Neural crest cell (in vitro differentiated cells): ENCODE measurements at places on chromosomes 16 and 17. TPM values are rescaled to one million over a fixed set of nuclear protein-coding genes. Genes with fewer than 3 reads are reported as not detected.

GRCh38 chr17:76783146-76783545 lies 45.2 kb downstream of the MFSD11 start:
- DNase-seq, result no peak

- DNase-seq, result no peak
Measured at GRCh38 chr16:80527297-80527696, 13.5 kb upstream of the DYNLRB2 start.

DNA sequence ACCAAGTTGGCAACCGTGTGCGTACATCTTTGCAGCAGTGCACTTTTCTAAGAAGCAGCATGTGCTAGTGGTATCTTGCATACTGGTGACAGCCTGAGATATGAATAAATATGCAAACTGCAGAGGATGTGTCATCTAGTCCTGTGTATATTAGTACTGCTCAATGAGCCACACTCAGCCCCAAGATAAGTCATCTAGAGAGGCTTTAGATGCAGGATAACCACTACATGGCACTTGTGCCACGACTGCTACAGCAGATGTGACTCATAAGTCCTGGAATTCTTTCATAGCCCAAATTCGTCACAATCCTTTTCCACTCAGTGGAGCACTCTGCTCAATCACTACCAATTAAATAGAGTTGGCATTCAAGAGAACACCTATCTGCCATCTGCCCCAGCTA lies 171.5 kb downstream of the AXIN2 start:
- no peak for DNase-seq

DNA sequence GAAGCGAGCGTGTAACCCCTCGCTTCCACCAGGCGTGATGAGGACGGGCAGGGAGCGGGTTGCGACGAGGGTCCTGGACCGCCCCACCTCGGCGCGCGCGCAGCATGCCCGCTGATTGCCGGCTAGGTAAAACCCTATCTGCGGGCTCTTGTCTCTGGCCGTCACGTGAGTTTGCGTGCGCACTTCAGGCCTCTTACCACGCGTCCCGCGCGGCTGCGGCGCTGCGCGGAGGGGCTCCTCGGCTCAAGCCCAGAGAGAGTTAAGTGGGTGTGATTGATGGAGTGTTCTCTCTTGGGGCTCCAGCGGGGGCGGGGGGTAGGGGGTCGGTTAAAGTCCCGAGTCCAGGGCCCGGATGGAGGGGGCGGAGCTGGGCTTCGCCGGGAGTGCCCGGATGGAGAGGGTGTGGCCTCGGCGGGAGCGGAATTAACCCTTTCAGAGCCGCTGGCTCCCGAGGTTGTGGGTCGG lies 7.9 kb downstream of the KDM6B start:
- DNase-seq, result peak; percentile 95

GRCh38 chr17:71986886-71987285 lies 133.9 kb upstream of the SOX9 start:
- DNase-seq, result no peak

DNA sequence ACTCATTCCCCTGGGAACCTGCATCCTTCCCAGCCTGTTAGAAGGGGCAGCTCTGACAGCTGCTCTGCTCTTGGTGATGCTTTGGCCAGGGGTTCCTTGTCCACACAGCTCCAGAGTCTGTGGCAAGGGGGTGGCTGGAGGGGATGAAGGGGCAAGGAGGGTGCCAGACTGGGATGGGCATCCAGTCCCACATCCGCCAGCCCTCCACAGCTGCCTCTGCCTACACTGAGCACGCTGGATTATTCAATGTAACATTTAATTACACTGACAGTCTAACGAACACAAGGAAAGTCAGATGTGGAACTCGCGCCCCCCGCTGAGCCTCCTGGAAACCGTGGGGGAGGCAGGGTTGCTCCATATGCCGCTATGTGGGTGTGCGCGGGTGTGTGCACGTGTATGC lies 101.1 kb downstream of the C16orf78 start:
- DNase-seq, result no peak

DNA sequence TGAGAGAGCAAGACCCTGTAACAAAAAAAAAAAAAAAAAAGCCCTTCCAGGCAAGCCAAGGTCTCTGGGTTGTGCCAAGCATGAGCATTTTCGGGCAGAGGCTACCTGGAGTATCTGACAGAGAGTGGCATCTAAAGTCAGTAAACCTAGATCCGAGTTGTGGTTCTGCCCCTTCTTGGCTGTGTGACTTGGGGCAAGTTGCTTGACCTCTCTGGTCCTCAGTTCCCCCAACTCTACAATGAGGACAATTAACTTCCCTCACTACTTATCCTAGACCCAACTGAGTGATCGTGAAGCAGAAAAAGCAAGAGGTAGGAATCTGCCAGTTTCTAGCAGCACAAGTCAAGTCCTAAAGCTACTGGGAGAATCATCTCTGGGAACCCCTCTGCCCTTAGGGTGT lies 34.4 kb downstream of the TMEM186 start:
- DNase-seq, result no peak

- DNase-seq, result no peak
Measured at GRCh38 chr17:82871056-82871775, 31.4 kb upstream of the ZNF750 start.

GRCh38 chr16:53745086-53745485 lies 41.1 kb downstream of the FTO start:
- no peak for DNase-seq

DNA sequence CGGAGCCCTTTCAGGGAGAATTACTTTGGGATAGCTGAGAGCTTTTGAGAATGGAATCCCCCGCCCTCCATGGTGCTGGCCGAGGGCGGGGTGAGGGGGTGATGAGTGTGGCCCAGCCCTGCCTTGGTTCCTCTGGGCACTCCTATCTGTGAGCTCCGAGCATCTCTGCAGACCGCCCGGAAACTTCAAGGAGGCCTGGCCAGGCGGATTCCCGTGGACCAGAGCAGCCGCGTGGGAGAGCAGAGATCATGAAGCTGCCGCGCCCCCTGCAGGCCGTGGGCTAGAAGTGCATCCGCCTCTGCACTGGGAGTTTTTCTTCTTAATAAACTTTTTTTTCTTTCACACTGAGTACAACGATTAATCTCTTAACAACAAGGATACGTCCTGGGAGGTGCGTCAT lies 392.9 kb upstream of the EEF2KMT start:
- peak; percentile 72 for DNase-seq

GRCh38 chr17:9676820-9677310 lies 31.5 kb downstream of the USP43 start:
- no peak for DNase-seq

GRCh38 chr17:1019451-1019850 lies 22.5 kb downstream of the TIMM22 start:
- no peak for DNase-seq

- DNase-seq, result no peak
Measured at GRCh38 chr16:53511403-53512280, 8.6 kb upstream of the AKTIP start.

GRCh38 chr16:89507214-89507833 lies 879 bp upstream of the SPG7 start:
- DNase-seq, result no peak

DNA sequence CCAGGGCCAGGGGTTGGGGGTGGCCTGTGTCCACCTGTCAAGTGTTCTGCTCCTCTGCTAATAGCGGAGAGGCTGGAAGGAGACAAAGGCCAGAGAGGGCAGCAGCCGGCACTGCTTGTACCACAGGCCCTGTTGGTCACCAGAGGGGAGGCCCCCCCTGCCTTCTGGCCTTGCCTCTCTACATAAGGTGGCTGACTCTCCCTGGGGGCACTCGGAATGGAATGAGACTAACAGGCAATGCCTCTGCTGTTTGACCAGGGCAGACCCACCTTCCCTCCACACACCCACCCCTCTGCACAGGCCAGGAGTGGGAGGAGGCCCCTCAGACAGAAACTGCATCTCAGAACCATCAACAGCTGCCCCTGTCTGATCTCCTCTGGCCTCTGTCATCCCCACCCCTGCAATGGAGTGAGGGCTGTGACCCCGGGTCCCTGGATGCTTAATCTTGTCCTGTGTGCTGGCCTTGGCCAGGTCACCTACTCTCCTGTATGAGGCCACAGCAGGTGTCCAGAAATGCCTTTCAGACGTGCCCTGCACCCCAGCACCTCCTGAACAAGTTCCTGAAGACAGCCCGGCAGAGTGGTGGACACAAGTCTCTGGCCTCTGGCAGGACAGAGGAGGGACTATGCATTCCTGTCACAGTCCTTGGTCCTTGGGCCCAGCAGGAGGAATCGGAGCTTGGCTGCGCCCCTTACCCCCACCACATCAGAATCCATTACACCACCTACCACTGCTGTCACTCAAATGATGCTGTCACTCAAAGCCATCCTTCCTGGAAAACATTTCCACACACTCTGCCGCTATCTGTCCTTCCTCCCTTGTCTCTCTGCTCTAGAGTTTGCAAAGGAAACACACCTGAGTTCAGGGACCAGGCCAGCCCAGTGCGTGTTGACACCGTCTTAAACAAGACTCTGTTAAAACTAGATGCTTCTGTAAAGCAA lies 107.5 kb upstream of the ZNF750 start:
- DNase-seq, result no peak

DNA sequence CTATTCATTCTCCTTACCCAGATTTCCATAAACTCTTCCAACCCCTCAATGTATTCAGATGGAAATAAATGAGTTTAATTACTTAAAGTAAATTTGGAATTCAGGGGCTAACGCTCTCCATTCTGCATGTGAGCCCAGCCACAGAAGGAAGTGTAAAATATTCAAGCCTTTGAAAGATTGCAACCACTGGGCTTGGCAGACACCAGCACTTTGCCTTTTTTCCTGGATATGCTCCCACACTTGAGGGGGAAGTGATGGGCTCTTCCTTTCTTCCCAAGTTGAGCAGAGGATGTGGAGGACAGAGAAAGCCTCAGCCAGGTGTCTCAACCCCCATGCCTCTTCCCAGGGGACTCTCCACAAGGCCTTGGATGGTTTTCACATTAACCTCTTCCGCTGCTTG lies 825.1 kb upstream of the EEF2KMT start:
- DNase-seq, result no peak

DNA sequence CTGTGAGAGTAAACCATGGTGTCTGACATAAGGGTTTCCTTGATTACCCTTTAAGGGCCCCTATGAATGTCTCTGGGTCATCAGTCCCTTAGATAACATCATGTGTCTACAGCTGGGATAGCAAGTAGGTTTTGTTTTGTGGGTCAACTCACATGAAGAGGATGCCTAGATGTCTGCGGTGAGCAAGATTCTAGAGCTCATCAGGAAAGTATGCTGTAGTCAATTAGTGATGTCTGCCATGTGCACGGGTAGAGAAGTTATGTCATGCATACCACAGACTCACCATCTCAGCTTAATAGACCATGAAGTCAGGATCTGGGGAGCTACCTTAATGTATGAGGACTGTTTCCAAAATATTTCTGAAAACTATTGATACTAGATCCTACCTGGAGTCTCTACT lies 57.5 kb downstream of the CDH13 start:
- no peak for DNase-seq

GRCh38 chr17:16924696-16925440 lies 47.0 kb downstream of the TNFRSF13B start:
- no peak for DNase-seq

- DNase-seq, result no peak
Measured at GRCh38 chr16:49773534-49774475, 82.1 kb downstream of the ZNF423 start.

DNA sequence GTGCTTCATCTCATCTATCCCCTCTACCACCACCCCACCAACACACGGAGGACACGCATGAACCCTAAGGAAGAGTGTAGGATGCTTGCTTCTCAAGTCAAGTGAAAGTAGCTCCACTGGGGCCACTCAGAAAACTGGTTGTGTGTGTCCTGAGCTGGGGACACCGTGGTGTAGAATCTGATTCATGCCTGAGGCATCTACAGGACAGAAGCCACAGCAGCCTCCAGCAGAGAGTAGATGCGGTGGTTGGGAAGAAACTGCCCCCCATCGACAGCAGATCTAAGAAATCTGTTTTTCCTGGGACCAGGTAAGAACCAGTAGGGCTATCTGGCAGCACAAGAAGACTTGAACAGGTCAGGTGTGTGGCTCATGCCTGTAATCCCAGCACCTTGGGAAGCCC lies 51.9 kb upstream of the HLF start:
- no peak for DNase-seq

- no peak for DNase-seq
Measured at GRCh38 chr16:4049031-4049430, 67.2 kb downstream of the ADCY9 start.

GRCh38 chr16:14301169-14302030 lies 230.3 kb downstream of the MRTFB start:
- no peak for DNase-seq

DNA sequence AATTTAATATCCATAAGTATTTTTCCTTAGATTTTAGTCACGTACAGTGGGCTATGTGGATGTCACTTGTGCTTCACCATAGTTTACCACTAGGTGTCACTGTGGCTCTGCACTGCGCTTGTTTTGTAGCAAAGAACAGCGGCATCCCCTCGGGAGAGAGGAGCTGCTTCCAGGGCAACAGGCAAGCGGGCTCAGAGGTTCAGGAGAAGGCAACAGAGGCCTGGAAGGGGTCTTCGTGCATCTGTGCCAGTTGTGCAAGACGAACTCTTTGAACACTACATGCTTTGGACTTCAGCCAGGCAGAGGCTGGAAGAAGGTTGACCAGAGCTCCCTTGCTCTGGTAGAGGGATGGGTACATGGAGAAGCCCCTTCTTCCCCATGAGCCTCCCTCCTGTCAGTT lies 20.6 kb downstream of the CYB561 start:
- DNase-seq, result peak; percentile 78

GRCh38 chr17:56486732-56487131 lies 106.8 kb upstream of the NOG start:
- no peak for DNase-seq

DNA sequence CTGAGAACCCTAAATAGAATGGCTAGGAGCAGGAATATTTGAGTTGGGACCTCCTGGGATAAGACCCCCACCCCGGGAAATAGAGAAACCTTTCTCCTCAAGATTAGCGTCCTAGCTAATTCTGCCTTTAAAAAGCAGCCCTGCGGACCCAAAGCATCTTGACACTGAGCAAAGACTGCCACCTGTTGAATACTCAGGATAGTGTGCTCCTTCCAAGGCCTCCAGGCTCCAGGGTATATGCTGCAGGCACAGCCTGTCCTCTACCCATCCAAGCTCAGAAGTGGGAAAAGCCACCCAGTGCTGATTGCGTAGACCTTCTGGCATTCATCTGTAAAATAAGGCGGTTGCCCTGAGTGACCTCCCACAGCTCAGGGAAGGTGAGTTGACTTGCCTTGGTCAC lies 456.2 kb upstream of the DYNLRB2 start:
- DNase-seq, result peak; percentile 28

- no peak for DNase-seq
Measured at GRCh38 chr17:41619036-41619926, 5.1 kb downstream of the KRT17 start.

GRCh38 chr17:19374136-19374535 lies 4.2 kb upstream of the MAPK7 start:
- DNase-seq, result no peak

The CFAP119 gene
- 14.4 and 18.5 TPM in 2 replicates for total RNA-seq

The TAC4 gene
- total RNA-seq, result not detected in 2 replicates

The CASKIN1 gene
- total RNA-seq, result 18.9 and 20.2 TPM in 2 replicates

The EVPLL gene
- total RNA-seq, result not detected in 2 replicates

The CHRNE gene
- 0.21 TPM in 1 of 2 replicates, not detected in the other for total RNA-seq

The TNFRSF17 gene
- total RNA-seq, result not detected in 2 replicates

The EFNB3 gene
- 25.3 and 25.5 TPM in 2 replicates for total RNA-seq

The MMP25 gene
- total RNA-seq, result 0.64 and 0.96 TPM in 2 replicates

The AOC3 gene
- total RNA-seq, result 0.91 and 1.1 TPM in 2 replicates

The MMP28 gene
- total RNA-seq, result 0.68 and 0.71 TPM in 2 replicates
